Cardiac septum (tissue), 1 donor: ENCODE measurements at places on chromosomes 5 and 9. TPM values are rescaled to one million over a fixed set of nuclear protein-coding genes. Genes with fewer than 3 reads are reported as not detected.

GRCh38 chr5:158115468-158115867 lies 256.5 kb upstream of the CLINT1 start:
- DNase-seq: no peak

The MSX2 gene
- 2.1 TPM for total RNA-seq

DNA sequence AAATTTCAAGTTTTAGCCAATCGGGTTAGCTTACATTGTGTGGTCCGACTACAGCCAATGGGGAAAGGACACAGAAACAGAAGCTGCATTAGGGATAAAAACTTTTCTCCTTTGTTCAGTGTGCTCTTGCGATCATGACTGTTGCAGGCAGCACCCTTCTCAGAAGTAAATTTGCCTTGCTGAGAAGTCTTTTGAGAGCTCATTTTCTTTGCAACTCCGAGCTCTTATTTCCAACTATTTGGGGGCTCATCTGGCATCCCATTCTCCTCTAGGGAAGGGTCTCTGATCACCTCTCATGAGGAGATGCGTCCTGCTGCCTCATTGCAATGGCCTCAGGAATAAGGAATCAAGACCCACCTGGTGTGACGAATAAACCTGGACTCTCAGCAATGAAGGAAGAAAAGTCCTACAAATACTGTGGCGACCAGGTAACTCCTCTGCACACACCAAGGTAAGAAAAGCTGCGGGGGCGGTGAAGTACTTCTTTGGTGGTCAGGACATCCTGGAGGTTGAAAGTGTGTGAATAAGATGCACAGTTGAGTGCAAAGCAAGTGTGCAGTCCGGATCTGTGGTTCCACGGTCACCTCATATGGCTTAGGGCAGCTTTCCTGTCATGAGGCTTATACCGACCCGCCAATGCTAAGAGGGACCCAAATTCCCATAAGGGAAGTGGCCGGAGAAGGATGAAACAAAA lies 20.4 kb downstream of the CNOT8 start:
- DNase-seq: no peak

GRCh38 chr5:175520321-175520720 lies 42.0 kb downstream of the SFXN1 start:
- DNase-seq: no peak

DNA sequence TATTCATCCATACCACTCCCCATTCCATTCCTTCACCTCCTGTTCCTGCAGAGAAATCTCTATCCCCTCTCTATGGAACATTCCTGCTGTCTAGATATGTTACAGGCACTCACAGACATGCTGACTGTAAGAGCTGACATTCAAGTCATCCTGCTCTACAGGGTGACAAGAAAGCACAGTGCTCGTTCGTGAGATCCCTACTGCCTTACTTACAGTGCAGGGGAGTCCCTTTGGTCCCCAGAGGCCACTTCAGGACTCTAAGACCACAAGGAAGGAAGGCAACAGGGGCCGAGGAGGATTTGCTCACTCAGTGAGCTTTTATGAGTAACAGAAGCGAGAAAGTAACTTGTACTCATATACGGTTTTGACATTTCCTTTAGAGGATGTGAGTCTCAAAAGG lies 110.5 kb downstream of the GAS1 start:
- DNase-seq: no peak

DNA sequence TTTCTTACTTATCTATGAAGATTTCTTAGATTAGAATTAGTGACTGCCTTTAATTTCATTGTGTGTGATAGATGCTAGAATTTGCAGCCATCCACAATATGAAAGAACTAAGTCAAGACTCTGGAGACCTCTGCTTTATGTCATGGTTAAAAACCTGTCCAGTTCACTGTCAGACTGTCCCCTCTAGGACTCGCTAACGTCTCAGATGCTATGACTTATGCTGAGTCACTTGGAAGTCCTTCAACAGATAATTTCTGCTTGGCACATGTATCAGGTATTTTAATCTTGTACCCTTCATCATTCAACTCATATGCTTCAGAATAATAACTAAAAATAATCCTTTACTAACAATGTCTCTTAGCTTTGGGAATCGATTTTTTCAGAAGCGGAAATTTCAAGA lies 230.5 kb upstream of the DMAC1 start:
- no peak for DNase-seq

The SLC6A7 gene
- not detected for total RNA-seq

The FABP6 gene
- total RNA-seq: not detected

- DNase-seq: no peak
These were observed 399.0 kb downstream of the MED10 start for GRCh38 chr5:5979377-5979760.

The DNAH5 gene
- total RNA-seq: 0.35 TPM

The MAMDC2 gene
- total RNA-seq: 3.6 TPM

DNA sequence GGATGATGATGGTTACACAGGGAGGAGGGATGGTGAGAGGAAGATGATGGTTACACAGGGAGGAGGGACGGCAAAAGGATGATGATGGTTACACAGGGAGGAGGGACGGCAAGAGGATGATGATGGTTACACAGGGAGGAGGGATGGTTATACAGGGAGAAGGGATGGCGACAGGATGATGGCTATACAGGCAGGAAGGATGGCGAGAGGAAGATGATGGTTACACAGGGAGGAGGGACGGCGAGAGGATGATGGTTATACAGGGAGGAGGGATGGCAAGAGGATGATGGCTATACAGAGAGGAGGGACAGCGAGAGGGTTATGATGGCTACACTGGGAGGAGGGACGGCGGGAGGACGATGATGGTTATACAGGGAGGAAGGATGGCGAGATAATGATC lies 64.1 kb upstream of the FCN1 start:
- DNase-seq: no peak

DNA sequence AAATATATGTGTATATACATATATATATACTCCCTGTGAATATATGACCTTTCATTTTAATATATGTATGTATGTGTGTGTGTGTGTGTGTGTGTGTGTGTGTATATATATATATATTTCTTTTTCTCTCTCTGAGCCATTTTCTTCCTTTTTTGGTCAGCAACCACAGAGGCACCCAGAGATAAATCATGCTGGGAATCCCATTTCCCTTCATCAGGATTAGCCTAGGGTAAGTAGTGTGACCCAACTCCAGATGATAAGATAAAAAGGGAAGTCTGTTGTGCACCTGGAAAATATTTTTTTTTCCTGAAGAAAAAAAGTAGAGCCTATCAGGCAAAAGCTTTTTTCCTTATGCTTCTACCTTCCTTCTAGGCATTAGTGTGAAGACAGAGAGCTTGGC lies 25.4 kb upstream of the SUB1 start:
- no peak for DNase-seq

DNA sequence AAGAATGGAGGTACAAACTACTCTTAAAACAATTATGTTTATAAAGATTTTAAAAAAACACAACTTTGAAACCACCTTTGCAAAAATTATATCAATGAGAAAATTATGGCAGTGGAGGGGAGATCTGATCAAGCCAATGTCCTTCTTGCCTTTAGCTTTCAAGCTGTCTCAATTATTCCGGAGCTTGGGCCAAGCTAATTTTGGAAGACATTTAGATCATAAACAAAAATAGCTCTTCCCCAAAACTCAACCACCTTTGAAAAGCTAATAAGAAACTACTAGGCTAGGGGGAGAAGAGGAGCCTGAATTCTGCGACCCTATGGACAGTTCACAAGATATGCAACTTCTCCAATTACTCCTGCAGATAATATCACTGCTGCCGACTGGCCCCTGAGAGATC lies 263.3 kb downstream of the ICE1 start:
- no peak for DNase-seq

DNA sequence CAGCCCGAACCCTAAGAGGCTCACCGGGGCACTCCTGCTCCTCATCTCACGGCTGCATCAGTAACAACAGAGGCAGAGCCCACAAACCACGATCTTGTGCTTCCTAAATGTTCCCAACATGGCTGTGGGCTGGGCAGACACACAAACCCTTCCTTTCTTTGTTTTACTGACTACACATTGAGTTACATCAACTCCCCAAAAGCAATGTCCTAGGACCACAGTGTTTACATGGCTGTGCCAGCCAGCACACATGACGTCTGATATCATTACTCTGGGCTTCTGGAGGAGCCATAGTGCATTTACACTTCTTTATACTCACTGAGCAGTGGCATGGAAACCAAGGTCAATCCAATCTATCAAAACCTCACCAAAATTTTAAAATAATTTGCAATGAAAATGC lies 101.4 kb downstream of the LHFPL2 start:
- no peak for DNase-seq

DNA sequence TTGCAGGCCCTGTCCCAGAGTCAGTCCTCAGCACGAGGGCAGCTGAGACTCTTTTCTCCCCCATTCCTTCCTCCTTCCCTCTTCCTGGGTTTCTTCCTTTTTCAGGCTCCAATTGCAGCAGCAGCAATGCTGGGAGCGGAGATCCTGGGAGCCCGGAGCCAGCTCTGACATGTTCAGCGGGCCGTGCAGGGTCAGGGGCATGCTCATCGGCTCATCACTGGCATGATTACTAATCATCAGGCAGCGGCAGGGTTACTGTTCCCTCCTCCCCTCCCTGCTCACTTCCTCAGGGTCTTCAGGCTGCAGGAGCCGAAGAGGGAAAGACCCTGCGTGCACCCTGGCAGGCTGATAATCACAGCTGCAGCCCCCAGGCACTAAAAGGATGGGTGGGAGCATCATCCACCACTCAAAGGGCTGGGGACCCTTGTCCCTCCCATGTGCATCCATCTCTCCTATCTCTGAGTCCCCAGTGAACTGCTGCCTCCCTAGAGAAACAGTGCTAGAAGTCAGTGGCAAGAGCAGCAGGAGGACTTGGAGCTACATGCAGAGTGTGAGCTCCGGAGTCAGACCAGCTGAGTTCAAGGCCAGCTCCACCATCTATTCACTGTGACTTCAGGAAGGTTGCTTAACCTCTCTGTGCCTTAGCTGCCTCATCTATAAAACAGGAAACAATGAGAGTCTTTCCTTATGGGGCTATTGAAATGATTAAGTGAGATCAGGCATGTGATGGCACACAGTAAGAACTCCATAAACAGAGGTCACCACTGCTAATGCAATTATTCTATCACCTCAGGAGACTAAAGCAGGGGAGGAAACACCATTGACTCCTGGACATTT lies 7.8 kb upstream of the KCNIP1 start:
- no peak for DNase-seq

The ALDH7A1 gene
- 26.4 TPM for total RNA-seq

DNA sequence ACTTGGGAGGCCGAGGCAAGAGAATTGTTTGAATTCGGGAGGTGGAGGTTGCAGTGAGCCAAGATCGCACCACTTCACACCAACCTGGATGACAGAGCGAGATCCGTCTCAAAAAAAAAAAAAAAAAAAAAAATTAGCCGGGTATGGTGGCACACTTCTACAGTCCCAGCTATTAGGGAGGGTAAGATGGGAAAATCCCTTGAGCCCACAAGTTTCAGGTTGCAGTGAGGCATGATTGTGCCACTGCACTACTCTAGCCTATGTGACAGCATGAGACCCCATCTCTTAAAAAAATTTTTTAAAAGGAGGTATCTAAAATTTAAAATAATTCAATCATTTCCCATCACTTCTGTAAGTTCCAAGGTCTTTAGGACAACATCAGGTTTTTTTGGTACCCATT lies 26.0 kb downstream of the PSIP1 start:
- no peak for DNase-seq

The IFNA2 gene
- not detected for total RNA-seq

DNA sequence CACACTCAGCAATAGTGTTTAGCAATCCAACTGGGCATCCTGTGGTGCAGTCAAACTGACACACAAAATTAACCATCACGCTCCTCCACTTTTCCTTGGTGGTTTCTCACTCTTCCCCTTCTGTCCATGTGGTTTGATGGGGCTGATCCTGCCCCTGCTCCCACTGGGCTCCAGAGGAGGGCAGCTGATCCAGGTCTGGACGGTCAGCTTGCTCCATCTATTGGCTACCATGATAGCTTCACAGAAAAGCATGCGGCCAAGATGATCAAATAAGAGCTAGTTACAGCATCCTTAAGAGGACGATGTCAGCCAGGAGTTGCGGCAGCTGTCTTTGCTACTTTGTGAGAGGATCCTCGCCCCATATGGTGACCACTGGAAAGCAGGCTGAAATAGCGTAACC lies 29.6 kb upstream of the RANBP17 start:
- DNase-seq: no peak

The RAB3C gene
- 0.59 TPM for total RNA-seq

- no peak for DNase-seq
These were observed 24.4 kb upstream of the FNIP1 start for GRCh38 chr5:131821221-131821620.

GRCh38 chr5:72543365-72543764 lies 36.2 kb upstream of the ZNF366 start:
- DNase-seq: no peak

- no peak for DNase-seq
These were observed 384.1 kb downstream of the DMRT2 start for GRCh38 chr9:1434052-1434767.

The RUSC2 gene
- total RNA-seq: 44.5 TPM

DNA sequence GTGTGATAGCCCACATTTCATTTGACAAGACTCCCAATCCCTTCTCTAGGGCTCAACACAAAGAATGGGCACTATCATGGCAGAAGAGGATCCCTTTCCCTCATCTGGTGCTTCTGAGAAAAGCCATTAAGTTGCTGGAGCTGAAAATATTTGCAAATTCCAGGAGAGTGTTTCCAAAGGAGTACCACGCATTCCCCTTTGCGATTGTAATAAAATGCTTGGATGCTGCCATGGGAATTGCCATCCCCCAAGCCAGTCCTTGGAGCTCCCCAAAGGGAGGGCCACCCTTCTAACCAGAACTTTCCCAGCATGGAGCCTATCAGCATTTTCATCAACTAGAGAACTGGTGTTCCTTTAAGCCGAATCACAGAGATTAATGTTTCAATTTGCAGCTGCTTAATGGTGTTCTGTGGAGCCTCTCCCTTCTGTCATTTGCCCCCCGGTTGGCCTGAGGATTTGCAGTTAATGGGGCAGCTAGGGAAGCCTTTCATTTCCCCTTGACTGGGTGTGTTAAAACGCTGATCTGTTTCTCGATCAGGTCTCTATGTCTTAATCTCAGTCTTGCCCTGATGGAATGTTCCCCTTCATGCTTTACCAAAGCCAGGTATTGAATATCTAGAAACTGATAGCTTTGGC lies 133.0 kb downstream of the ENC1 start:
- no peak for DNase-seq

The SLC6A19 gene
- 0.05 TPM for total RNA-seq

GRCh38 chr5:2047341-2047927 lies 164.7 kb upstream of the IRX4 start:
- no peak for DNase-seq

DNA sequence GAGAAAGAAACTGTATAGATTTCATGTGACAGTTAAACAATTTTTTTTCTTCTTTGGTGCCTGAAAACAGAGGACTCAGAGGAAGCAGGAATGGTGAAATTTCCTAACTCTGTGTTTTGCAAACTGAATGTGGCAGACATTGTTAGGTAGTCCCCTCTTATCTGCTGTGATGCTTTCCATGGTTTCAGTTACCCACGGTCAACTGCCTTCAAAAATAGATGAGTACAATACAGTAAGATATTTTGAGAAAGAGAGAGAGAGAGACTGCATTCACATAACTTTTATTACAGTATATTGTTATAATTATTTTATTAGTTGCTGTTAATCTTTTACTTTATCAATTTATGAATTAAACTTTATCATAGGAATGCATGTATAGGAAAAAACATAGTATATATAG lies 627.2 kb downstream of the CCDC171 start:
- DNase-seq: no peak

GRCh38 chr5:1402611-1403255 lies 42.5 kb downstream of the SLC6A3 start:
- DNase-seq: no peak
